Stimulated activated CD8-positive, alpha-beta memory T cell treated with anti-CD3 and anti-CD28 coated beads, Interleukin-15, amount 100 ng/mL, for 4 hours (primary cell): ENCODE measurements at places on chromosomes 7 and 10.
A peak's percentile ranks its signal among the peaks of the same experiment; 100 is the strongest.

GRCh38 chr7:31811650-31812461, 124.8 kb downstream of the PPP1R17 start:
- no peak for DNase-seq

- no peak for DNase-seq
These were observed 157.5 kb upstream of the PDE1C start for GRCh38 chr7:32227746-32228145.

DNA sequence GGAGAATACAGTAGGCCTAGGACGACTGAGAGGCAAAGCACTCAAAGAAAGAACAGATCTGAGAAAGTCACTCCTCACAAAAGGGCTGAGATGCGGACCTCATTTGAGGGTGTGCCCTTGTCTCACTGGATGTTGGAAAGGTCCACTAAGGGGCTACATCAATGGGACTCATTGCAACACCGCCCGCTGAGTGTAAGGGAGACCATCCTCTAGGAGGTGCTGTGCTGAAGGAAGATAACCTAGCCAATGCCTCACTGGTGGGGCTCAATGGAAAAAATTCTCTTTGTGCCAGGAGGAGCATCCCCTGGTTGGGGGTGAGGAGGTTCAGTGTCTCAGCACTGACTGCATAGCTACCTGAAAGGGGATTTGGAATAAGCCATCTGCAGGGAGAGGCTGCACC, 758.7 kb upstream of the CELF2 start:
- no peak for DNase-seq

GRCh38 chr7:133706016-133706415, 421.1 kb upstream of the LRGUK start:
- DNase-seq = no peak

GRCh38 chr10:104232613-104233102, 494 bp upstream of the CFAP43 start:
- DNase-seq = no peak

GRCh38 chr7:134766779-134767519, 12.5 kb upstream of the CALD1 start:
- no peak for DNase-seq

DNA sequence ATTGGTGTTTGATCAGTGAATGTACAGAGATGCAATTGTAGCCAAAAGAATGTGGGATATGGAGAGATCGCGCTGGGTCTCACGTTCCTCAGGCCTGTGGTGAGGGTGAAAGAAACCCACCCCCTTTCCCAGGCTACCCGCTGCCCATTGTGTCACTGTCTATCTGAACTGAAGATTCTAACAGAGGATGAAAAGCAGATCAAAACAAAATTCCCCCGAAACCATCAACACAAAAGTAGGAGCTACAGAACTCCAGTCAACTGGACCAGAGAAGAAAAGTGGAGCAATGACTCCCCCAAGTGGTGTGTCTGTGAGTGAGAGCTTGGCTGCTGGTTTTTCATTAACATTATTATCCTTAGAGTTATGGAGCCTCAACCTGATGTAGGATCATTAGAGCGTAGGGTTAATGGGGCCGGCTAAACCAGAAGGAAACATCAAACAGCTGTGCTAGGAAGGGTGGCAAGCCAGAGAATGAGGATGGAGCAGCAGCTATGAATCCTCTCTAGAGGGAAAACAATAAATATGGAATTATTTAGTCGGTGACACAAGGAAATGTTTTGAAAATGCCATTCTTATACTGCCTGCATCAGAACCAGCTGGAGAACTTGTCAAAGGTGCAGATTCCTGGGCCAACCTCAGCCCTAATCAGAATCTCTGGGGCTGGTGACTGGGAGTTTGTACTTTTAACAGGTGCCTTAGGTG, 38.3 kb downstream of the AKR1B1 start:
- no peak for DNase-seq

DNA sequence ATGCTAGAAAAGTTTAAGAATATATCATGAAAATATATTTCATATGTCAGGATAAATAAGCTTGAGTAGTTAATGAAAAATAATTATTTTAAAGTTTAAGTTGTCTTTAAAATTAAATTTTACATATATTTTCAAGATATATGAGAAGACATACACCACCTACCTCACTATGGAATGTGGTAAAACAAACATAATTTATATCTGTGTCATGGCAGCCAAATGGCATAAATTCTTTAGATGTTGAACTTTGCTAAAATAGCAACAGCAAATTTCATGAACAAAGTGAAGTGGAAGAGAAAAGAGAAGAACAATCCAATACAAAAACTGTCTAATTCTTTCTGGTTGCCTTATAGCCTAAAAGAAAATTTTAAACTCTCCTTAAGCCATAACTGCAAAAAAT, 39.6 kb upstream of the SLC16A12 start:
- DNase-seq = no peak

- DNase-seq = no peak
These were observed 116.7 kb upstream of the IMMP2L start for GRCh38 chr7:111678986-111679385.

GRCh38 chr7:140810830-140811556, 113.7 kb downstream of the BRAF start:
- DNase-seq = peak; percentile 21

DNA sequence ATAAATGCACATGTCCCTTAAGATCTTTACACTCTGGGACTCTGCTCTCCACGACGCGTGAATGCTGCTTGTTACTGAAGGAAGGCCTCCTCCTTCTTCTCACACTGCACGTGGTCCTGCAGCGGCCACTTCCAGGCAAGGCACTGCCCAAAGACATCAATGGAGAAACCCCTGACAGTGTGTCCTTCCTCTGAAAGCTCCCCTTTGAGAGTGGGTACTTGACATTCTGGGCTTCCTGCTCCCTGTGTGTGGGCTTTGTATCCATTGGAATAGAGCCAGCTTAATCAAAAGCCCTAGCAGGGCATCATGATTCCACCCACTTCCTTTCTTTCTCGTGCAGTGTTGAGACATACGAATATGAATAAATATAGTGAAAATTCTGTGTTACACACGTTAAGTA, 69.7 kb upstream of the STK17A start:
- DNase-seq = no peak

GRCh38 chr10:74997163-74997562, 114.3 kb upstream of the SAMD8 start:
- DNase-seq = no peak

GRCh38 chr7:137674048-137674447, 172.7 kb downstream of the DGKI start:
- no peak for DNase-seq

DNA sequence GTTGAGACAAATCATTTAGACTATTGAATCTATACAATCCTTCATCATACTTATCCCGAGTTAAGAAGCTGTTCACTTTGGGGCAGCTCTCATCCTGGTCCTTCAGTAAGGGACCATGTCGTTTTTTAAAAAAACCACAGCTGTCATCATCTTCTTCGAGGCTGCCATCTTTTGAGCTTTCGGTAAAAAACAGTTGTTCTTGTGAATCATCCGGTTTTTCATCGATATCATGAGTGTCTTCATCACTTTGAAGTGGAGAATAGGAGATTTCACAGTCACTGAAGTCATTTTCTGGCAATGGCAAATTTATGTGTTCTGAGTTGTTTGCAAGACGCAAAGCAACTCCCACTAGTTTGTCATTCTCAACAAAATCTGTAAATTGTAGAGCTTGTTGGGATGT, 3.9 kb downstream of the DCLRE1A start:
- DNase-seq = no peak

DNA sequence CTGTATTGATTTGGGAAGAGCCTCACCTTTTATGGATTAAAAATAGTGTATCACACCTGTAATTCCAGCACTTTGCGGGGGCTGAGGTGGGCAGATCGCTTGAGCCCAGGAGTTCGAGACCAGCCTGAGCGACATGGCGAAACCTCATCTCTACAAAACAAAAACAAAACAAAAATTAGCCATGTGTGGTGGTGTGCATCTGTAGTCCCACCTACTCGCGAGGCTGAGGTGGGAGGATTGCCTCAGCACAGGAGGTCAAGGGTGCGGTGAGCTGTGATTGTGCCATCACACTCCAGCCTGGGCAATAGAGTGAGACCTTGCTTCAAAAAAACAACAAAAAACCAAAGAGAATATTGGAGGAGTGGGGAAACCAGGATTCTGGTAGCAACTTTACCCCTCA, 79.6 kb downstream of the LRMDA start:
- no peak for DNase-seq

DNA sequence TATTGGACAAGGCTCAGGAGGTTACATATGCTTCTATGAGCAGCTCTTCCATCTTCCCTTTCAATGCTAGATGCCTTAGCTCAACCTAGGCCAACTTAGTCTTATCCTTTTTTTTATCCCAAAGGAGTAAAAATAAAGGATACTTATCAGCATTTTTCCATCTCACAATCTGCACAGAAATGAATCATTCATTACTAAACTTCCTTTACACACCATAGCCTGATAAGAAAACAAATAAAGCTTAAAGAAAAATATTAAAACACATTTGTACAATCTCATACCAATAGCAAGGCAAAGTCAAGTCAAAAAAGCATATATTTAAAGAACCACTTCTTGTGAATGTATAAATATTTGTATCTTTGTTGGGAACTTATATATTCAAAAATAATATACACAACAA, 407.4 kb downstream of the GRM8 start:
- no peak for DNase-seq

GRCh38 chr7:31054608-31055278, 2.6 kb downstream of the ADCYAP1R1 start:
- no peak for DNase-seq

DNA sequence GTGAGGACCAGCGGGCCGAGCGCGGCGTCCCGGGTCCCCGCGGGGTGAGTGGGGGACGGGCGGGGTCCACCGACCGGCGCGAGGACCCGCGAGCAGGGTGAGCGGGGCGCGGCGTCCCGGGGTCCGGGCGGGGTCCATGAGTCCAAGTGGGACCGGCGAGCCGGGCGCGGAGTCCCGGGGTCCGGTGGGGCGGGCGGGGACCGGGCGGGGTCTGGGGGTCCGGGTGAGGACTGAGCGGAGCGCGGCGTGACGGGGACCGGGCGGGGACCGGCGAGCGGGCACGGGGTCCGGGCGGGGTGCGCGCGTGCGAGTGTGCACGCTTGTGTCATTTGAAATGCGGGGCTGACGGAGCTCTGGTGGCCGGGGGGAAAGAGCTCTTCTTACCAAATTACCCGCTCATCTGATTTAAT, 765 bp downstream of the CELF2 start:
- DNase-seq = no peak

DNA sequence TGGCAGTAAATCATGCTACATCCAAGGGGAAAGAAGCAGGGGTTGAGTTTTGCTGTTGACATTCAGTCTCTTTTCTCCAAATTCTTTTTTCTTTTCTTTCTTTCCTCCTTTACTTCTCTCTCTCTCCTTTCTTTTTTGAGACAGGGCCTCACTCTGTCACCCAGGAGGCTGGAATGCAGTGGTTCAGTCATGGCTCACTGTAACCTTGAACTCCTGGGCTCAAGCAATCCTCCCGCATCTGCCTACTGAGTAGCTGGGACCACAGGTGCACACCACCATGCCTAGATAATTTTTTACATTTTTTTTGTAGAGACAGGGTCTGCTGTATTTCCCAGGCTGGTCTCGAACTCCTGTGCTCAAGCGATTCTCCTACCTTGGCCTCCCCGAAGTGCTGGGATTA, 35.2 kb downstream of the SBDS start:
- DNase-seq = no peak

DNA sequence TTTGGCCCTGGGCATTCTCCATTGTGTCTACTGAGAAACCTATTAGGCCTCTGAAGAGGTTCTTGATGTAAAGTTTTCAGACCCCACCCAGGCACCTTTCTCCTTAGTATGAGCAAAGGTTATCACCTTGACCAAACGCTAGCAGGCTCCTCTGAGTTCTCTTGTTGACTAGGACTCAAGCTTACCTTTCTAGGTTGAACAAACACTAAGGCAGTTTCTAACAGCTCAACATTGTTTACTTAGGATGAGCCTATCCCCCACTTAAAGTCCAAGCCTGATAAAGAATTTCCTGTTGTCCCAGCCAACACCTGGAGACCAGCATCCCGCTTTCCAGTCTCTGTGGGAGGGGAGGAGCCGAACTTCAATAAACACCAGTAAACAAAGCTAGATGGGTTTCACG, 26.3 kb upstream of the ITGB8 start:
- no peak for DNase-seq

DNA sequence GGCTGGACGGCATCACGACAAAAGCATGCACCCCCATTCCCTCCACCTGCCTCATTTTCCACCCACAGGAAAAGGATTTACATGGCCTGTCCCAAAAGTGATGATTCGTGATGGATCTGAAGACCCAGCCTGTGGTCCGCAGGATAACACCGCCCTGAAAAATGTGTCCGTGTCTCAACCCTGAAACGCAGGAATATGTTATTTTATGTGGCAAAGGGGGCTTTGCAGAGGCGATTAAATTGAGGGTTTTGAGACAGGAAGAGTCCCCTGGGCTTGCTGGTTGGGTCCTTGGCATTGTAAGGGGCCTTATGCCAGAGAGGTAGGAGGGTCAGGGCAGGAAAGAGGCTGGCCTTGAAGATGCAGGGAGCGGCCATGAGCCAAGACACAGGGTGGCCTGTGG, 80.2 kb upstream of the PPP2R2D start:
- DNase-seq = no peak

- DNase-seq = no peak
These were observed 29.1 kb downstream of the UBE2H start for GRCh38 chr7:129923709-129924108.

DNA sequence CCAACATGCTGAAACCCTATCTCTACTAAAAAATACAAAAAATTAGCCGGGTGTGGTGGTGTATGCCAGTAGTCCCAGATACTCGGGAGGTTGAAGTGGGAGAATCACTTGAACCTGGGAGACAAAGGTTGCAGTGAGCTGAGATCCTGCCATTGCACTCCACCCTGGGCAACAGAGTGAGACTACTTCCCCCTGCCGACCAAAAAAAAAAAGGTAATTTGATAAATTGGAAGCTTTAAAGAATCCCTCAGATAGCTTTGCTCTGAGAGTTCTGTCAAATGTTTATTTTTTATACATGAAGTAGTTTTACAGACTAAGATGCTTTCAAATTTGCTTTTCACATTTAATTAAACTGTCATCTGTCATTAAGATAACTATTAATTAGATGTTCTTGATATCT, 563.3 kb upstream of the LRRTM3 start:
- no peak for DNase-seq

GRCh38 chr7:75881436-75882095, 2.7 kb downstream of the RHBDD2 start:
- DNase-seq = no peak

GRCh38 chr7:42590771-42591310, 321.0 kb downstream of the C7orf25 start:
- no peak for DNase-seq
